ENCODE measurements at places on chromosomes 6 and 20.

- DNase-seq = peak; percentile 54
Measured at GRCh38 chr6:99151634-99152346, 197.7 kb downstream of the FAXC start.

GRCh38 chr20:45765307-45765875 is 26.3 kb downstream of the WFDC3 start:
- DNase-seq = no peak

DNA sequence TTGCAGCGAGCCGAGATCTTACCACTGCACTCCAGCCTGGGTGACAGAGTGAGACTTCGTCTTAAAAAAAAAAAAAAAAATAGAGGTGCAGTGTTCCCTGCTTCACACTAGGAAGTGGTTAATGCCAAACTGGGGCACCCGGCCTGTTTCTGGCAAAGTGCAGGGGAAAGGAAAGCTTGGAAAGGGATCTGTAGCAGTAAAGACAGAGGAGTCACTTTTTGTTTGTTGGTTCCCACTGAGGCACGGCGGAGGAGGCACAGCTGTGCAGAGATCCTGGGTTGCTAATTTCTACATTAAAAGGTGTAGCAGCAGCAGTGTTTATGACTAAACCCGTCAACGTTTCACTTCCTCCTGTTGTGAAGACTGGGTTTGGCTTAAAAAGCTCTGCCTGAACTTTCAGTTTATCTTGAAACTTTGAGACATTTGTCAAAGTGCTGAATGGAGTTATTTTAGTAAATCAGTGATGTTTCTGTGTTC is 125.6 kb downstream of the CARMIL1 start:
- DNase-seq = no peak

DNA sequence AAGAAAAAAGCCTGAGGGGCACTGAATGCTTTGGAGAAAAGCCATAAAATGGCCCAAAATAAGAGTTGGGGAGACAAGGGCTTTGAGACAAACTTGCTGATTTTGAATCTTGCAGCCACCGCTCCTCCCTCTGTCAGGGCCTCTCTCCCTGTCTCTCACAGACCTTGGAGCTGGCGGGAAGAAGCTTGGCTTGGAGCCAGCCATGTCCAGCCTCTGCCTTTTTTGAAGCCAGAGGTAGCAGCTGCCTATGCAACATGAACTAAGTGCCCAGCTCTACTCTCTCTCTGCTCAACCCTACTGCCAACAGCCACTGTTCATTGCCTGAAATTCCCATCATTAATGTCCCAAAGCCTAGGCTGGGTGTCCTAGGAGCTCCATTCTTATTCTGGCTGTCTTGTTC is 63.7 kb upstream of the CTNNBL1 start:
- DNase-seq = no peak

GRCh38 chr6:113451049-113451448 is 406.1 kb upstream of the MARCKS start:
- no peak for DNase-seq

DNA sequence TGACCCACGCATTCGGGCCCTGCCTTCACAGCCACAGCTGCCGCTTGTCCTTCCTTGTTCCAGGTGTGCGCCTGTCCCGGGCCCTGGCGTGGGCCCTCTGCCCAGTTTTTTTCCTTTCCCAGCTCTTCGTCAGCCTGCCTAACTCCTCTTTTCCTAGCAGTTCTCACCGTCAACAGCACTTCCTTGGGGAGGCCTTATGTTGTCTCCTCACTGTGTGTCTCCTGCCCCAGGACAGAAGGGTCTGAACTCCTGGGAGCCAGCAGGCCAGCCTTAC is 71.8 kb downstream of the CDS2 start:
- DNase-seq = no peak

DNA sequence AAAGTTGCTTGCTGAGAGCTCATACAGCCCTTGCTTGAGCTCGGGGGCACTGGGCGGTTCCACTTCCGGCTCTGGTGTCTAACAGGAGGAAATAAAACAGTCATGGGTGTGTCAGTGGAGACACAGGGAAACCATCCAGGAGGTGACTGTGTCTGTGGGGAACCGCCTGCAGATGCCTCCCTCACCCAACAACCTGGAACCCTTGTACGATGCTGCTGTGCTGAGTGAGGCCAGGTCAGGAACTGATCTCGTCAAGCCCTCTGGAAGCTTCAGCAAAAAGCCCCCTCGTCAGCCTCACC is 15.5 kb downstream of the TXNDC5 start:
- DNase-seq = no peak

DNA sequence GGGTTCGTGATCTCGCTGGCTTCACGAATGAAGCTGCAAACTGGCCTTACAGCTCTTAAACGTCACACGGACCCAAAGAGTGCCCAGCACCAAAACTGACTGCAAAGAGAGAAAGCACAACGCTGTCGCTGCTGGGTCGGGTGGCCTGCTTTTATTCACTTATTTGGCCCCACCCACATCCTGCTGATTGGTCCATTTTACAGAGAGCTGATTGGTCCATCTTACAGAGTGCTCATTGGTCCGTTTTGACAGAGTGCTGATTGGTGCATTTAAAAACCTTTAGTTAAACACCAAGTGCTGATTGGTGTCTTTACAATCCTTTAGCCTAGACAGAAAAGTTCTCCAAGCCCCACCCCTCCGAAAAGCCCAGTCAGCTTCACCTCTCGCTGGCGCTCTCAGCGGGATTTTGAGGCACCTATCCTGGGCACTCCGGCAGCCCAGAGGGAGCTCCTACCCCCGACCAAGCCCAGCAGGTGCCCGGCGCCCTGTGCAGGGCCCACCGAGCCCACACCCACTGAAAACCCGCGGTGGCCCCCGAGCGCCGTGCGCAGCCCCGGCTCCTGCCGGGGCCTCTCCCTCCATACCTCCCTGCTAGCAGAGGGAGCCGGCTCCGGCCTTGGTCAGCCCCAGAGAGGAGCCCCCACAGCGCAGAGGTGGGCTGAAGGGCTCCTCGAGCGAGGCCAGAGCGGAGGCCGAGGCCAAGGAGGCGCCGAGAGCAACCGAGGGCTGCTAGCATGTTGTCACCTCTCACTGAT is 40.0 kb upstream of the SMAP1 start:
- DNase-seq = no peak

DNA sequence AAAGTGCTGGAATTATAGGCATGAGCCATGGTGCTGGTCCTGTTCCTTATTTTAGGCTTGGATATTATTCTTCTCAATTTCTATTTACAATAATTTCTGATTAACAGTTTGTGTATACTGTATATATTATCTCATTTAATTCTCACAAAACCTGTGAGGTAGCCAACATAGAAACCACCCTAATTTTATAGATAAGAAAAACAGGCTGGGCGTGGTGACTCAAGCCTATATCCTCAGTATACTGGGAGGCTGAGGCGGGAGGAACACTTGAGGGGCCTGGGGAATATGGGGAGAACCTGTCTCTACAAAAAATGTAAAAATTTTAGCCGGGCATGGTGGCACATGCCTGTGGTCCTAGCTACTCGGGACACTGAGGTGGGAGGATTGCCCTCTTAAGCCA is 3.8 kb upstream of the AFG1L start:
- DNase-seq = no peak

- DNase-seq = no peak
Measured at GRCh38 chr6:35091346-35092083, 49.6 kb downstream of the TCP11 start.

- DNase-seq = no peak
Measured at GRCh38 chr6:5813625-5814027, 193.1 kb downstream of the NRN1 start.

DNA sequence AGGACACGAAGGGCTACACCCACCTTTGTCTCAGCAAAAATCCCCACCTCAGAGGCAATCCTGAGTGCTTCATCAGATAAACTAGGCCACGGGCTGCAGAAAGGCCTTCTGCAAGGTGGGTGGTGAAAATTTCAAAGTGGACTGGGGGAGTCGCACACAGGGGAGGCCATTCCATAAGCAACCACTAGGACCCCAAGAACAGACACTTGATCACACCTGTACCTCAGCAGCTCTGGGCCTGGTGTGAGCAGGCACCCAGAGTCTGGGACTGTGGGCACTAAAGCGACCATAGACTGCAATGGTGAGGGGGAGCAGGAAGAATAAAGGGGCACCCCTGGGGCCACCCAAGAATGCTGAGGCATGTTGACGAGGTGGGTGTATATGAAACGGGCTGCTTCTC is 52.6 kb downstream of the SERAC1 start:
- DNase-seq = peak; percentile 32

DNA sequence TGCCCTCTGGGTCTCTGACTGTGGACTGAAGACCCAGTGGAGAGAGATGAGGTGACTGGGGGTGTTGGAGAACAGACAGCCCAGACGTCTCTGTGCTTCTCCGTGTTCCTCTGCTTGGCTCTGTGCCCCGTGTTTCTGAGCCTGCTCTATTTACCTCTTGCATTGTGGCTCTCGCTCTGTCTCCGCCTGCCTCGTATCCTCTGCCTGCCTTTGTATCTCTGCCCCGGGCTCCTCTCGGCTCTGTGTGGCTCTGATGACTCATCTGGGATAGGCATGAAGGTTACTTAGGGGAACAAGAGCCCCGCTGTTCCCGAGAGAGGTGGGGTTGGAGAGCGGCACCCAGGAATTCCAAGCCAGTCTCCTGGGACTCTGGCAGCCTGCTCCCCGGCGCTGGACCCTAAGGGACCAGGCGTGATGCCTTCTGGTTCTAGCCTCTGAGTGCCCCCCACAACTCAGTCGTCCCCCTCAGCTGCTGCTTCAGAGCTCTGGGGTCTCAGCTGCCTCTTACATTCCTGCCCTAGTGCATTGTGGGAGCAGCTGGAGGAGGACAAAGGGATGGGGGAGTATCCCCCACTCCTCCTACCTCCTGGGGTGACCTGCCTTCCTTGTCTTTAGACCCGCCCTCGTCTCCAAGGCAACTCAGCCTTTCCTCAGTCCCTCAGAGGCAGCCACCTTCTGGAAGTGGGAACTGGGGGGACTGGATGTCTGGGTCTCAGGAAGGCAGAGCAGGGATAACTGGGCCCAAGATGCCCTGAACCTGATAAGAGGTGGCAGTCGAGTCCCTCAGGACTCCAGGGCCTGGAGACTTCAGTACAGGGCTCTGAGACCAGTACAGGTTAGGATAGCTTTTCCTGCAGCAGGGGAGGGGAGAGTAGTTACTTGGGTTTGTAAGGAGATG is 1.9 kb downstream of the DDR1 start:
- DNase-seq = peak; percentile 84

DNA sequence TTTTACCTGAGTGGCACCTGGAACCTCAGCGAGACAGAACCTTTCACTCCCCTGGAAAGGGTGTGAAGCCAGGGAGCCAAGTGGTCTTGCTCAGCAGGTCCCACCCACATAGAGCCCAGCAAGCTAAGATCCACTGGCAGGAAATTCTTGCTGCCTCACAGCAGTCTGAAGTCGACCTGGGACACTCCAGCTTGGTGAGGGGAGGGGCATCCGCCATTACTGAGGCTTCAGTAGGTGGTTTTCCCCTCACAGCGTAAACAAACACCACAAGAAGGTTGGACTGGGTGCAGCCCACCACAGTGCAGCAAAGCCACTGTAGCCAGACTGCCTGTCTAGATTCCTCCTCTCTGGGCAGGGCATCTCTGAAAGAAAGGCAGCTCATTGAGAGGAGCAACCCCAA is 134.7 kb upstream of the RSPO3 start:
- no peak for DNase-seq

DNA sequence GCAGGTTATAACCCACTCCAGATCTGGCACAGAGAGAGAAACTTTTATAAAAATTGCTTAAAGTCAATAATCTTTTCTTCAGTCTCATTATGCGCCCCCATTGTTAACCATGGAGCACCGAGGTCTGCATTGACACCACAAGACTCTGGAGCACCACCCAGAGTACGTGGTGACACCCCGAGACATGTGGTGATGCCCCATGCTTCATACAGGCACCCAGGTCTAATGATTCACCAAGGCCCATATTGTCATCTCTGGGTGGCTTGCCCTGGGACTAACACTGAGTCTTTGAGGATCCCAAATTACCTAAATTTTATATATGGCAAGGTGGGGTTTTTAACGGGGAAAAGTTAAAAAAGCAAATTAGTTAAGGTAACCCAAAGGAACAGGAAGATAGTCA is 31.1 kb downstream of the CD109 start:
- DNase-seq = no peak

DNA sequence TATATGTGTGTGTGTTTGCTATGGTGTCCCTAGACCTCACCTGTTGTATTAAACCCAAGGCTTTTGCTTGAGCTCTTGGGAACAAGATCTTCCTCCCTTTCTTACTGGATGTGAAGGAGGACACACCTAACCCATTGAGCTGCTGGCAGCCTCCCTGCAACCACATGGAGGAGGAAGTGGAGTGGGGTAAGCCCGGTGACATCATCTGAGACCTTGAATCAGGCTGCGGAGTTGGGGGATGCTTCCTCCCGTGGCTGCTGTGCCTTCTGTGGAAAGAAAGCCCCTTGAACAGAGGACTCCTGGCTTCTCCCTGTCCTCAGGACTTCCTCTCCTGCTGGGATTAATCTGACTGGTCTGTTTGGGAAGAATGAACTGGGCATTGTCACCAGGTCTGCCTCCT is 3.3 kb downstream of the CST11 start:
- DNase-seq = no peak

DNA sequence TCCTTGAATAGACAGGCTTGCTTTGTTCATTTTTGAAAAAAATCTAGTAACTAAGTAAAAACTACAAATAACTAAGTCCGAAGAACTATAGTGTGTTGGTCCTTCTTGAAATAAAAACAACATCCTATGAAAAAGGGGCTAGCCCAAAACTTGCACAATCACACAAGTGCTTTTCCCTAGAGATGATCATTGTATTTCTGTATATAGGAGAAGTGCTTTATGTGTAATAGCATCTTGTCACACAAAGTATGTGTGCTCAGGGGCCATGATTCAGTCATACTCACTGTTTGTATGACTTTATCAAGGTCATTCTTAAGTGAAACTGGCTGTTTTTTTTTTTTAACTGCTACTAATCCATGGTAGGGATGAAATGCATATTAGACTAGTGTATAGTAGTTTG is 179.8 kb downstream of the DTNBP1 start:
- no peak for DNase-seq

DNA sequence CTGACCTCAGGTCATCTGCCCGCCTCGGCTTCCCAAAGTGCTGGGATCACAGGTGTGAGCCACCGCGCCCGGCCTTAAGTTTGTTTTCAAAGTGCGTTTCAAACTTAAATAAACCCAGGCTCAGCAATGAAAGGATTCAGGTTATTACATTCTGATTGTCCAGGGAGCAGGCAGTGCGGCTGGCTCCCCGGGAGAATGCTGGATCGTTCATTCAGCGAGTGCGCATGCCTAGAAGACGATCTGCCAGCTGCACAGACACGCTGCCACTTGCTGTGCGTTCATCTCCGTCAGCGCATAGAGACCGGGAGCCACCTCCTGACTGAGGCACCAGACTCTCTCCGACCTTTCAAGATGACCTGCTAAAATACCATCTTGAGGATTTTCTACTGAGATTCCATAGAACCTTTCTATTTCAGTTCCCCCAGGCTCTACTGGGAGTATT is 163.9 kb upstream of the ZNF217 start:
- no peak for DNase-seq

- peak; percentile 61 for DNase-seq
Measured at GRCh38 chr6:43887906-43888683, 118.1 kb downstream of the VEGFA start.

- no peak for DNase-seq
Measured at GRCh38 chr6:148491638-148492251, 149.1 kb downstream of the SASH1 start.
